ENCODE measurements at places on chromosomes 5 and 9. TPM values are rescaled to one million over a fixed set of nuclear protein-coding genes. Genes with fewer than 3 reads are reported as not detected.

DNA sequence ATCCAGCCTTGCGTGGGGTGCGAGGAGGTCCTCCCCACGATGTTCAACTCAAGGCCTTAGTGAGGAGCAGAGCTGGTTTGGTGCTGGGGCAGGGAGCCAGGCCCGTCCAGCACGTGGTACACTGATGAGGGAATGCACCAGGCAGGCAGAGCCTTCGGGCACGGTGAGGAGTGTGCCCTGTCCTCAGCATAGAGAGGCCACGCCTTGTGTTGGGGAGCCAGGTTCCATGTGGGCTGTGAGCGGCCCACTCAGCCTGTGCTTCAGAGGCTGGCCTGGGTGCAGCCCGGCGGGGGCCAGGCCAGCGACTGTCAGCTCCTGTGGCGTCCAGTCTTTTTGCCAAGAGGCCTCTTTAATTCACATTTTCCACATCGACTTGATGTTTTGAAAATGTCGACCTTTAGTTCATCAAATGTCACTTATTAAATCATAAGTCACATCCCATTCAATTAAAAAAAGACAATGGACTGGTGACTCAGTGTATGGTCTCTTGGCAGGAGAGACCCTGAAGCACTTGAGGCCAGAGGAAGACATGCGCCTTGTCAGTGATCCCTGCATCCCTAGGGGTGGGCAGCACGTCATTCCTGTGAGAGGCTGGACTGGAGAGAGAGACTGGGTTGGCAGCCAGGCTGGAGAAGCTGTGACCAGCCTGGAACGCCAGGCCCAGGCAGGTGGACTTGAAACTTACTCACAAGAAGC lies 21.7 kb downstream of the ERGIC1 start:
- DNase-seq = no peak

DNA sequence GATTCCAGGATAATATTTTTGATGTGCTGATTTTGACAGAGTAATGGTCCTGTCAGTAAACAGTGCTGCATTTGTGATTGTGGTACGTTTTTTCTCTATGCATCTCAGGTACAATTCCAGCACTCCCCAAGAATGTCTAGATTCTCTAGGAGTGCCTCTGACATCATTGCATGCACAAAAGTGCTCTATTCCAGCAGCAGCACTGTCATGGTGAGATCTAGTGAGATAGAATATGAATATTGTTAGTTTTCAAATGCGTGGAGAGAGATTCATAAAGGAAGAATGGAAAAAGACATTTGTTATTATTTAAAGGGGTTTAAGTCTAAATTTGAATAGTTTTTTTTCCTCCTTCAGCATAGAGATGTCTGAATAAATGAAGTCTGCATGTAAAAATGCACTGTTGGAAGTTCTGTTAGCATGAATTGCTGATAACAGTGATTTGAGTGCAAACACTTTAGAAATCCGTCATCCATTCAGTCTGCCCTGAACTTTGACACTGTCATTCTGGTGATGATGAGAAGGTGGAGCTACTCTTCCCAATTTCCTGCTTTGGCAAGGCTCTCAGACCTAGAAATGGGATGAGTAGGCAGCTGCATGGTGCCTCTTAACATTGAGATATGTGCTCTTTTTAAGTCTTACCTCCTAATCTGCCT lies 84.6 kb downstream of the GAPVD1 start:
- no peak for DNase-seq

DNA sequence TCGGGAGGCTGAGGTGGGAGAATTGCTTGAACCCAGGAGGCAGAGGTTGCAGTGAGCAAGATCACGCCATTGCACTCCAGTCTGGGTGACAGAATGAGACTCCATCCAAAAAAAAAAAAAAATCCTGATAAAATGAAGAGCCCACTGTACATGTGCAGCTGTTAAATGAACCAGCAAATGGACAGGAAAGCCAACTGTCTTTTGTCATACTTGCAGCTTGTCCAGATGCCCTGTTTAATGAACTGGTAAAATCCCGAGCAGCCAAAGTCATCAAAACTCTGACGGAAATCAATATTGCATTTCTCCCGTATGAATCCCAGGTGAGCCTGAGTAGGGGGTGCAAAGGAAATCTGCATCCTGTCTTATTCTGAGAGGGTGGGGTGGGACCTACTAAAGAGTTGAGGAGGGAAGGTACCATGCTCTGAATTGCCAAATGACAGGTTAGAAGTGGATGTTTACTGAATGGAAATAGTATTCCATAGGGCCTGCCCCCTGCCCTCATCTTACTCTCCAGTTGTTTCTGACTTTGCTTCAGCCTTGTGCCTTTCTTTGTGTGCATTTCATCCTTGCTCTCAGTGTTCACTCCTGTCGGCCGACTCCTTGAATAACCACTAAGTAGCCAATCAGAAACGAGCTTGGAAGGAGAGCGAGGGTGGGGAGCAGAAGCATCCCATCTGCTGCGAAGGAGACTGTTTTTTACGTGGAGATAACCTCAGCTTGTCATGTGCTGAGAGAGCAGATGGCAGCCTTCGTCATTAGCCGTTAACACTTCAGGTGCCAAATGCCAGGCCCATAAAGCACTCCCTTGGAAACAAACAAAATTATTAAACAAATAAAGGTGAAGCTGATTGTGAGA lies 45.7 kb upstream of the CFAP157 start:
- no peak for DNase-seq

DNA sequence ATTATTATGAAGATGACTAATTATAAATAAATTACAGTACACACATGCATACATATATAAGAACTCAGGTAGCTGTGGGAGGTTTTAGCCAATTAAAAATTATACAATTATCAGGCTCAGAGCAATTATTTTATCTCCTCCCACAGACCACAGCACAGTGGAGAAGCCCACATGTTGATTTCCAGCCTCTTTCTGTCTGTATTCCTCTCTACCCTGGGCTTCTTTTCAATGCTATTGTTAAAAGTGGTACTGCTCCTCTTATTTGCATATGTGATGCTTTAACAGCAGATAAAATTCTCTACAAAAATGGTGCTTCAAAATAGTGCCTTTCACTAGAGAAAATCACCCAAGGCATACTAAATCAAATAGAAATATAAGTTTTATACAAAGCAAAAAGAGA lies 218.7 kb downstream of the NFIB start:
- no peak for DNase-seq

- DNase-seq = peak; percentile 38
Observed at GRCh38 chr9:33813712-33814641, 3.0 kb upstream of the UBE2R2 start.

DNA sequence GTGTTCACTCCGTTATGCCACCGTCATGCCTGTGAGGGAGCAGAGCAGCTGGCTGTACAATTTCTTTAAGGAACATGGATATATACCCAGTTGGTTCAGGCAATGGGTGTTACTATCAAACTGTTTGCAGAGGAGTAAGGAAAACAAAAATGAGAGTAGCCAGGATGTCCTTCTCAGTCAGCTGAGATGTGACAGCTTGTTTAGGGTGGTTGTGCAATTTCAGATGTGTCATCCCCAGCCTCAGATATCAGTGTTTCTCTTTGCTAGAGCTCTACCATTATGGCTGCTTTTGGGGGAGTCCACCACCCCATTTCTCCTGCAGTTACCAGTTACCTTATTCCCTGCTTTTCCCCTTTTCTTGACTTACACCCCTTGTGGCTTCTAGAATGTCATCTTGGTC lies 135.2 kb upstream of the SLC24A2 start:
- DNase-seq = no peak

GRCh38 chr5:35058374-35058788 lies 10.6 kb upstream of the AGXT2 start:
- no peak for DNase-seq

The HSD17B3 gene
- 1.1 TPM for polyA plus RNA-seq

The IFNA13 gene
- not detected for polyA plus RNA-seq

DNA sequence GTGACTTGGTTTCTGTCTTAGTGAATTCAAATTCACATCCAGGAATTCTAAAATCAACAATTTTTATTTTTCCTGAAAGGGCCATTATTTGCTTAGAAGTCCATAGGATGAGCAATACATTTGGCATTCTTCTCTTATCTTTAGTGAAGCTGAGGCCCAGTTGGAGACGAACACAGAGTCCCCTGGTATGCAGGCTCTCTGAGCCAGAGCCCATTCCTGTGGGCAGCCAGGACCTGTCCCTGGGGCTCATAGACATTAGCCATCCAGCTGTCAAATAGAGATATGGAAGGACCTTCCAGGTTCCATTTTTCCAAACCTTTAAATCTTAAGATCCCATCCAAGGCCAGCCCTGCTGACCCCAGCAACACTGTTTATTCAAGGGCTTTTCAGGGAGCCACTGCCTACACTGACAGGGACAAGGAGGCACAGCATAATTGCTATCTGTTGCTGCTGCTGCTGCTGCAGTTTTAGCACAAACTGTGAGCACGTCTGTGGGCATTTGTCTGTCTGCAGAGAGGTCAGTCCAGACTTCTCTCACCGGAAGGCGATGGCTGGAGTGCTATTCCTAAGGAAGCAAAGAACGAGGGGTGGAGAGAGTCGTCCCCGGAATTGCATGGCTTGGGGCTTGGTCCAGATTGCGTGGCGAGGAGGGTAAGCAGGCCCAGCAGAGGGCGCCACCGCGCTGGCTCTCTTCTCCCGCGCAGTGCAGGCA lies 639.0 kb downstream of the CCDC171 start:
- DNase-seq = peak; percentile 87

DNA sequence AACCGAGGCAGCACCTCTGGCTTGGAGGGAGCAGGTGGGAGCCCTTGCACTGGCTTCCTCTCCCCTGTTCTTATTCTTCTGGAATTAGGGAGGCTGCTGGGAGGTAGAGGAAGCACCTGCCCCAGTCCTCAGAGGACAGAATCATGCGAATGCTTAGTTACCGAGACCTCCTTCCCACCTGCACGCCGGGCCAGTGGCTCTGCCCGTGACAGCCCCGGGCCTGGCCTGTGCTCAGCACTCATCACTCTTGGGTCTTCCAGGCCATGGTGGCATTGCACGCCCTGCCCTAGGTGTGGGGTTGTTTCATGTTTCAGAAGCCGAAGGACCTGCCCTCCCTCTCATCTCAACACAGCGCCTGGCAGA lies 45.3 kb upstream of the NKD2 start:
- no peak for DNase-seq

- DNase-seq = no peak
Observed at GRCh38 chr9:136685790-136686533, 1.3 kb downstream of the AGPAT2 start.

GRCh38 chr5:92977846-92978540 lies 603.0 kb downstream of the NR2F1-AS1 start:
- no peak for DNase-seq

DNA sequence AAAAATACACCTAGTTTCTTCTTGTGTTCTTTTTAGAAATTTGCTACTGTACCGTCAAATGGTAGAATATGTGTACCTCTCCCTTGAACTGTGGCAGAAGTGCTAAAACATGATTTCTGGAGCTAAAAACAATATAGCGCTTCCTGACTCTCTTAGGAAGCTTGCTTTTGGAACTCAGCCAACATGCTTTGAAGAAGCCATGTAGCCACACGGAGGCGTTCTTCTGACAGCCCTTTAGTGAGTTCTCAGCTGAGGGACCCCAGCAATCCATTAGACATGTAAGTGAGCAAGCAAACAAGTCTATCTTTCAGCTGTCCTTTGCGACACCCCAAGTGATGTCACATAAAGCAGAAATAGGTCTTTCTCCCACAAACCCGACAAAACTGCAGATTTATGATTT lies 917.0 kb downstream of the CDH9 start:
- DNase-seq = peak; percentile 18

DNA sequence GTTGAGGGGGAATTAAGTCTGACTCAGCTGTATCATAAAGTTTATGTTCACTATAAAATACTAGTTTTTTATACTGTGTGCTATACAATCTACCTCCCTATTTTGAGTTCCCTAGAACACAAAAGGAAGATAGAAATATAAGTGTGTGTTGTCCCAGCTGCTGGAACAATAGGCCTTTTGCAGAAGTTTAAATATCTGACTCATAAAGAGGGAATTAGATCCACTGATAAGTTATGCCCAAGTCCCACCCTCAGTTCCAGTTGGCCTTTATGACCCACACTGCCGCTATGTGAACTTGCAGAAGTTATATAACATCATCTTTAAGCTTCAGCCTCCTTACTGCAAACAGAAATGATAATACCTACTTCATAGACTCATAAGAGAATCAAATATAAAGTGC lies 88.5 kb upstream of the DAB2 start:
- DNase-seq = no peak

The RORB gene
- polyA plus RNA-seq = not detected

DNA sequence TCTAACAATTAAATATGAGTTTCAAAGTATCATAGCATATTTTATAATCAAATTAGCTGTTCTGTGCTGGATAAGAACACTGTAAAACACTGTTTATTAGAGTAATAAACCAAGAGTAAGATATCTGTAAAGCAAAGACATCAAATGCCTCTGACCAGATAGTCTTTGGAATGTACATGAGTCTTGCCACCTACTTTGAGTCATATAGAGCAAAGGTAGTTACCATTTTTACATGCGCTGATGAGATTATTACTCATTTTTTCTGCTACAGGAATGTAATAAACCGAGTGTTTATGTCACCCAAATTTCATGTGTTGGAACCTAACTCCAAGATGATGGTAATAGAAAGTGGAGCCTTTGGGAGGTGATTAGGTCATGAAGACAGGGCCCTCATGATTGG lies 654.5 kb downstream of the CETN3 start:
- DNase-seq = no peak

DNA sequence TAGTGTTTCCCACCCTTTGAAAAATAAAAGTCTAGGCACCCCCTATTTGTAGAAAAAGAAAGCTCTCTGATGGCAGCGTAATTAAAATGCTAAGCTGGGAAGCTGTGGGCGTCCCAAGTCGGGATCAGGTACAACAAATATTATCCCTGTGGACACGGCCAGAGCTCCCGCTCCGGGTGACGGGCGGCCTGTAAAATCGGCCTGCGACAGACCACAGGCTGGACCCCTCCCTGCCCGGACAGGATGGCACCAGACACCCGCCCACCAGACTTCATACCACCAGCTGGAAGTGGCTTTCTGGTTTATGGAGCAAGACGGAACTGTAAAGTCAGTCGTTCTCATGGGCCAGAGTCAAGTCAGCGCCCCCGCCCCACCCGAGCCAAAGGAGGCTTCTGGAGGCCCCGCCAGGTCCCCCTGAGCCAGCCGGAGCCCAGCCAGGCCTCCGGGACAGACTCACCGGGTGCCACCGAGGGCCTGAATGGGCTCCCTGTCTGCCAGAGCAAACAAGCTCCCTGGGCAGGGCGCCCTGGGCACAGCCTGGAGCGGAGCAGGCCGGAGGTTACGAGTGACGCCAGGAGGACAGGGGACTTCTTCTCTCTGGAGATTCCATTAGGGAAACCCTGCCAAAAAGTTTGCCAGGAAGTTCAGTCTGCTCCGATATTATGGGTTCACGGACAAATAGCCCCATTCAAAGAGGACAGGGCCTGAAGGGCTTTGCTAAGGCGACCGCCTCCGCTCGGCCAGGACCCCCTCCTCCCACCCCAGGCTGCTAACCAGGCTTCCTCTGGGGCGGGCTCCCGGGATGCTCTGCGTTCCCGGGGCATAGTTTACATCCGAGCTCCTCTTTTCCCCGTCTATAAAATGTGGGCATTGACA lies 173.7 kb downstream of the ERCC6L2 start:
- DNase-seq = no peak

- DNase-seq = no peak
Observed at GRCh38 chr5:6115852-6116251, 262.5 kb downstream of the MED10 start.

- no peak for DNase-seq
Observed at GRCh38 chr5:176540476-176540899, 3.3 kb upstream of the RNF44 start.

GRCh38 chr9:126451316-126451885 lies 124.8 kb downstream of the MVB12B start:
- no peak for DNase-seq
